ENCODE measurements at places on chromosomes 3 and 15.

DNA sequence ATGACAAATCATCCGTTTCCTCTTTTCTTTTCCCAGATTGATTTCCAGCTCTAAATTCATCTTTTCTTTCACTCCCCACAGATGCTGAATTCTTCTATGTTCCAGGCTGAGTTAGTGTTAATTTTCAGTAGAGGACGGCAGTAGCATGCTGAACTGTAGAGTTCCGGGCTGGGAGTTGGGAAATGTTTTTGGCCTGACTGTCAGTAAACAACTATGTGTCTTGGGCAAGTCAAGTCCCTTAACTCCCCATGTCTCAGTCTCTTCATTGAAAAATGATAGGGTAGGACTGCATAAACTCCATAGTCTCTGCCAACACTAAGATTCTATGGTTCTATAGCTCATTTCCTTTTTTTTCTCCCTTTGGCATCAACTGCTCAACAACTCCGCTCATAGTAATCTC lies 333.9 kb downstream of the TIGIT start:
- peak; percentile 81 for DNase-seq

- DNase-seq = no peak
These were observed 433.8 kb upstream of the CBLB start for GRCh38 chr3:106302451-106303221.

- no peak for DNase-seq
These were observed 30.3 kb downstream of the SRPRB start for GRCh38 chr3:133835961-133836360.

DNA sequence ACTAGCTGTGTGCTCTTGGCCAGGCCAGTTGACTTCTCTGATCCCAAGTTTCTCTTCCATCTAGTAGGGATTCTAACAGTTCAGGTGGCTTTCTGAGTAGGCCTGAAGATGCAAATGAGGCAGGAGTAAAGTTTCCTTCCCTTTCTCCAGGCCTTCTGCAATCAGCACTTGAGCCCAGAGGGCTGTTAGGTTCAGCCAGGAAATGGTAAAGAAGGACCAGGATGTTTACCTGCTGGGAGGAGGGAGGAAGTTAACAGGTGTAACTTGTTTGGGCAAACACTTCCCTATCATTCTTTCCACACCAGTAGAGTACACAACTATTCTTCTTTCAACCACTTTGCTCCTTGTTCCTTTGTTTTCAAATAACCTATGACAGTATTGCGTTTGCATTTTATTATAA lies 13.3 kb upstream of the TNFSF10 start:
- DNase-seq = no peak

- no peak for DNase-seq
These were observed 34.9 kb downstream of the PPCDC start for GRCh38 chr15:75058127-75058905.

- no peak for DNase-seq
These were observed 50.2 kb downstream of the CA12 start for GRCh38 chr15:63331456-63331855.

DNA sequence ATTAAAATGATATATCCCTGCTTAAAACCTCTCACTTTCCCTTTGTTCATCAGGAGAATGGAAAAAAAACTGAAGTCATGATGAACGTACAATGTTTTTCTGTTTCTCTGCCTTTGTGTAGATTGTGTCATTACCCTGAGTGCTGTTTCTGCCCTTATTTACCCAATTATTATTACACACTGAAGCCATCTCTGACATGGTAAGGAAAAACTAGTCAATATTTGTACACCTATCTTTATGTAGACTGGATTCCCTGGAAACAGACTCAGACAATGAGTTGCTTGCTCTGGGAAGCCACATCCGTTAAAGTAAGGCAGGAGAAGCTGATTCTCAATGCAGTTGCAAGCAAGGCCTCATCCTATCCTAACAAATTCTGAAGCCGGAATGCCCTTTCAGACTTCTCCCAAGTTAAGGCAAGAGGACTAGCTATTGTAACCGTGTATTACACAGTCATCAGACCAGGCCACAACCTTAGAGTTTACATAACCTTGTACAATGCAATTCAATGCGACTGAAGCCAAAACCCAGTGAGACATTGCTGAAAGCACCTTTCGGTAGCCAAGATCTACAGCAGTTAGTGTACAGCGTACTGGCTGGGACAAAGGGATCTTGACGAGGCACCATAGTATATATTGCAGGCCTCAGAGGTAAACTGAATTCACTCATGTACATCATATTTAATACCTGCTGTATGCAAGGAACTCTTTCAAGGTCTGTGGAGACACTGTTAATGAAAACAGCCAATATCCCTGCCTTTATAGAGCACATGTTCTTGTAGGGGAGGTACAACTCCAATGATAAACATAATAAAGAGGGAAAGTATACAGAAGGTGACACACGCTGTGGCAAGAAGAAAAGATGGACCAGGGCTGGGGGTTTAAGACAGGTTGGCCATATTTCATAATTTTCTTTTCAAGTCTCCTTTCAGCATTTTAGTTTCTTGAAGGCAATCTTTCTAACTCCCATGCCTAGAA lies 1040.8 kb upstream of the SEMA6D start:
- DNase-seq = no peak

- DNase-seq = peak; percentile 6
These were observed 13.0 kb downstream of the CERS3 start for GRCh38 chr15:100515758-100516157.

DNA sequence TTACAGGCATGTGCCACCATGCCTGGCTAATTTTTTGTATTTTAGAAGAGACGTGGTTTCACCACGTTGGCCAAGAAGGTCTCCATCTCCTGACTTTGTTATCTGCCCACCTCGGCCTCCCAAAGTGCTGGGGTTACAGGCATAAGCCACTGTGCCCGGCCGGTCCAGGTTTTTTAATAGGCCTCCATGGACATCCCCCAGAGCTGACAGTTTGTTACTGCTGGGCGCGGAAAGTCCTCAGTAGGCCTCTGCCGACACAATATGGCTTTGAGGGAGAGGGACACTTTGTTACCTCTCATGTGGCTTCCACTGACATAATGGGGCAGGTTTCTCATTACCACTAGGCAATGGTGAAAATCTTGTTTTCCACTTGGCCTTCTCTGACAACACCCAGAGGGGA lies 152.0 kb downstream of the WNT7A start:
- DNase-seq = no peak

GRCh38 chr15:89665449-89666181 lies 10.3 kb upstream of the KIF7 start:
- peak; percentile 82 for DNase-seq

DNA sequence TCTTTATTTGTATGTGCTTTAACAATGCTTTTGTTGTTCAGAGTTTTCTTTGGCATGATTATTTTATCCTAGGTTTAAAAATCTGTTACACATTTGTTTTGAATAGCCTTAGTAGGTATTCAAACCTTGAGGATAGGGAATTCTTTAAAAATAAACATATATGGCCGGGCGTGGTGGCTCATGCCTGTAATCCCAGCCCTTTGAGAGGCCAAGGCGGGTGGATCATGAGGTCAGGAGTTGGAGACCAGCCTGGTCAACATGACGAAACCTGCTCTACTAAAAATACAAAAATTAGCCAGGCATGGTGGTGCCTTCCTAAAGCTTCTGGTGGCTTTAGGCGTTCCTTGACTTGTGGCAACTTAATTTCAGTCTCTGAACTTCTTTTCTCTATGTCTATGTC lies 743.3 kb upstream of the EPHA6 start:
- DNase-seq = no peak

DNA sequence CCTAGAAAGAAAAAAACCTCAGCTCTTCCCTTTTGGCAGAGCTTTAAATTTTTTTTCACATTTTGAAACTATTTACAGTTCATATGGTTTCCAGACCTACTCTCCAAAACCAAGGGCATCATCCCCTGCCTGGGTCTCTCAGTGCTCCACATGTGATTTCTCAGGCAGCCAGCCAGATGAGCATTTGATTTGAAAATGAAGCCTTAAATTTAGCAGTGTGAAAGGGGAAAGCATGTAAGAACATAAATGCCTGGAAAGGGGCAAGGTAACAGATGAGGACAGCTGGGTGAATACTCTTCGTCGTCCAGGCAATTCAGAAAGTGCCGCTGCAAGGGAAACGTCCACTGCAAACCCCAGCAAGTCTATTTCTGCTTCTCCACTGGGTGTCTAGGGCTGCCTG lies 94.8 kb downstream of the ATP8B4 start:
- DNase-seq = no peak

DNA sequence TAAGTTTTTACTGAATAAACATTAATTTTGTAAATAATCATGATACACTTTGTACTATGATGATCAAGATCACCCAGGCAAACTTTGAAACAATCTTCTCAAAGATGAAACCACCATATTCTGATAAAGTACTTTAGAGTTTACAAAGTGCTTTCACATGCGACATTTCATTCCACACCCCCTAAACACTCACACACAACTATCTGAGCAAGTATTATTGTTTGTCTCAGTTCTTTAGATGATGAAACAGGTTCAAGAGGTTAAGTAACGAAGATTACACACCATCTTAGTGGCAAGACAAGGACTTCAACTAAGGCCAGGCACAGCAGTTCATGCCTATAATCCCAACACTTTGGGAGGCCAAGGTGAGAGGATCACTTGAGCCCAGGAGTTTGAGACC lies 37.6 kb downstream of the ZNF148 start:
- no peak for DNase-seq

- peak; percentile 77 for DNase-seq
These were observed 62.8 kb upstream of the SPATA12 start for GRCh38 chr3:56997675-56998074.

GRCh38 chr3:167941234-167941995 lies 154.3 kb downstream of the GOLIM4 start:
- peak; percentile 83 for DNase-seq

GRCh38 chr3:11238060-11238459 lies 34.1 kb upstream of the ATG7 start:
- peak; percentile 91 for DNase-seq

DNA sequence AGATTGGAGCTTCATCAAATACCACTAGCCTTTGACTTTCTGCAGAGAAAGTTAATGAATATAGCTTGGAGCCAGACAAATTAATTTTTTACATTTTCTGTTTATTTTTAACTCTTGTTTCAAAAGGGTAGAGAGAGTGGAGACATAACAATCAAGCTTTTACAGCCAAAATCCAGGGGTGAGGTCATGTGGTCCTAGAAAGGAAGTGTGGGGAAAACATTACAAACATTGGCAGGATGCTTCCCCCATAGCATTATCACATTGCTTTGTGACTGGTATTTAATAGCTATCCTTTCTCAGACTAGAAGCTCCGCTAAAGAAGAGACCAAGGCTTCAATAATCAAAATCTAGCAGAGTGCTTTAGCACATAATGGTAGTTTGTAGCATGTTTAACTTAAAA lies 46.4 kb upstream of the PHLDB2 start:
- DNase-seq = no peak

DNA sequence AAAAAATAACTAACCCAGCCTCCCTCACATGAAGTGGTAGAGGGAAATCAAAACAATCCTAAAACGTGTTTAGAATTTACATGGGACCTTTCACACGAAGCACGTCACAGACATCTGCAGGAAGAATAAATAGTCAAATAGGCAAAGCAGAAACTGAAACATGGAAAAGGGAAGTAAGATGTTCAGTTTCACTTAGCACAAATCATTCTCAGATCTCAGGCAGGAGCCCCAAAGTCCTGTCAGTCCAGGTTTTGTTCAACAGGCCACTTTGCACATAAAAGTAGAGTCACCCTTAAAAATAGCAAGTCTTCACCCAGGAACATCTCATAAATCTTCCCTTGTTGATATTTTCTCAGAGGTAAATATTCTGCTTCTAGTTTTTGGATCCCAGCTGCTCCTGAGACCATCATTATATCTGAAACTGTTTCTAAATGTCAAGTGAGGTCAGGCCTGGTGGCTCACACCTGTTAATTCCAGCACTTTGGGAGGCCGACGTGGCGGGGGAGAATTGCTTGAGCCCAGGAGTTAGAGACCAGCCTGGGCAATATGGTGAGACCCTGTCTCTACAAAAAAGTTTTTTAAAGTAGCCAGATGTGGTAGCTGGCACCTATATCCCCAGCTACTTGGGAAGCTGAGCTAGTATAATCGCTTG lies 1.9 kb downstream of the RUBCN start:
- DNase-seq = no peak

GRCh38 chr3:47867451-47868044 lies 64.6 kb downstream of the DHX30 start:
- no peak for DNase-seq

DNA sequence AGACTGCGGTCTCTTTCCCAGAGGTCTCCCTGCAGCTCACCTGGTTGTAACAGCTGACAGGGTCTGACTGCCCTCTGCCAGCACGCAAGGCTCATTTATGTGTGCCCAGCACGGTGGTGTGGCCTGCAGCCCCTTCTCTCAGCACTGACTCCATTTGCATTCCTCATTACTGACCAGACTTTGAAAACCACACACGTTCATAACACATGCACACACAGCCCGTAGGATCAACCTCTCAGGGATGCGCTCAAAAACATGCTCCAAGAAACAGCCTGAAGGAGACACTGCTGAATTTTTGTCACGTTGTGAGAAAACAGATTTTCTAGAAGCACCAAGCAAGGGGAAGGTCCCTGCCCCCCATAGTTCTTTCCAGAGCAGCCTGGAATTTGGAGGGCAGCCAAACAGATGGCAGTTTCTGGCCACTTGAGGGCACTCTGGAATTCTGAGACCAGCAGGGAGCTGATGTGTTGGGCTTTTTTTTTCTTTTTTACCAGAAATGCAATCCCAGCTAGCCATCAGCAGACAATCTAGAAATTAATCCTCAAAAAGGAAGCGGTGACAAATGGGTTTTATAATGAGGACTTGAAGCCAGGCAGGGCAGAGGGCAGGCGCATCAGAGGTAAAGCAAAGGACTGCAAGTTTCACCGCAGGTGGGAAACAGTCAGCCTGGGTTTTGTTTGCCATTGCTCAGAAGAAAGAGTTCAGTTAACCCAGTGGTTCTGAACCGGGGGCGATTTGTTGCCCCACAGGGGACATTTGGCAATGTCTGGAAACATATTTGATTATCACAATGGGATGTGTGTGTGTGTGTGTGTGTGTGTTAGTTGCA lies 170.5 kb upstream of the PROK2 start:
- peak; percentile 89 for DNase-seq

DNA sequence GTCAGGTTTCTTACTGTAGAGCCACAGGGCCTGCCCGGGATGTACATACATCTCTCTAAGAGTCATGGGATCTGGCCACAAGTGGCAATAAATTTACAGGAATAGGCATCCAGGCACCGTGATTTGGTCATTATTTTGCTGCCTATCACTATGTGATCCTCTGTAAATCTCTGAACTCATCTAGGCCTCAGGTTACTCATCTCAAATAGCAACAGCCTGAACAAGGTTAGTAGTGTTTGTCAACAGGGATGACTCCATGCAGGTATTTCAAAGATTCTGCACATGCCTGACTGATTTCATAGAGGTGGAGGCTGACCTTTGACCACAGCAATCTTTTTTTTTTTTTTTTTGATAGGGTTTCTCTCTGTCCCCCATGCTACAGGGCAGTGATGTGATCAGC lies 88.8 kb upstream of the TBL1XR1 start:
- DNase-seq = no peak

GRCh38 chr3:190076136-190076535 lies 44.6 kb downstream of the P3H2 start:
- DNase-seq = peak; percentile 57

- DNase-seq = no peak
These were observed 161.7 kb downstream of the POLR2M start for GRCh38 chr15:57867970-57868798.
